Stimulated activated CD8-positive, alpha-beta memory T cell treated with anti-CD3 and anti-CD28 coated beads, Interleukin-2, amount 100 ng/mL, for 1 hour (primary cell): ENCODE measurements at places on chromosomes 6 and 20.

- no peak for DNase-seq
Observed at GRCh38 chr20:61092251-61092650, 159.8 kb upstream of the CDH4 start.

DNA sequence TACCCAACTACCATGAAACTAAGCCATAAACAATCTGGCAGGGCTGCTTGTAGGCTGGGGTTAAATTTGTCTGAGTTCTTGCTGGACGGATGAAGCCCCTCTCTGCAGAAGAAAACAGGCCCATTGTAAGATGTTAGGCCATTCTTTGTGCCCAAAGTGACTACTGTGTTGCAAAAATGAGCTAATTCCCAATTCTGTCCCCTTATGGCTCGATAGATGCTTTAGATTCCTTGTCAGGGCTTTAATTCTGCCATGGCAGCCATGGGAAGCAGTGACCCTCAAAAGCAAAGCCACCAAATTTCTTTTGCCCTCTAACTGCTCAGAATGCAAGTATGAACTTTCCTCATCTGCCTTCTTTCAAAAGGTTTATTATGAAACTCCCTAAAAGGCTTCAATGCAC lies 45.2 kb downstream of the LAMA4 start:
- no peak for DNase-seq

GRCh38 chr6:139330306-139330705 lies 38.5 kb upstream of the TXLNB start:
- DNase-seq, result no peak

- DNase-seq, result no peak
Observed at GRCh38 chr6:34926655-34927054, 37.6 kb downstream of the ANKS1A start.

- no peak for DNase-seq
Observed at GRCh38 chr6:40896696-40897095, 142.3 kb downstream of the UNC5CL start.

- DNase-seq, result no peak
Observed at GRCh38 chr6:89348372-89348771, 4.2 kb downstream of the UBE2J1 start.

- DNase-seq, result no peak
Observed at GRCh38 chr6:79797163-79797764, 150.1 kb downstream of the ELOVL4 start.

- DNase-seq, result no peak
Observed at GRCh38 chr6:50455029-50455428, 258.3 kb upstream of the TFAP2D start.

DNA sequence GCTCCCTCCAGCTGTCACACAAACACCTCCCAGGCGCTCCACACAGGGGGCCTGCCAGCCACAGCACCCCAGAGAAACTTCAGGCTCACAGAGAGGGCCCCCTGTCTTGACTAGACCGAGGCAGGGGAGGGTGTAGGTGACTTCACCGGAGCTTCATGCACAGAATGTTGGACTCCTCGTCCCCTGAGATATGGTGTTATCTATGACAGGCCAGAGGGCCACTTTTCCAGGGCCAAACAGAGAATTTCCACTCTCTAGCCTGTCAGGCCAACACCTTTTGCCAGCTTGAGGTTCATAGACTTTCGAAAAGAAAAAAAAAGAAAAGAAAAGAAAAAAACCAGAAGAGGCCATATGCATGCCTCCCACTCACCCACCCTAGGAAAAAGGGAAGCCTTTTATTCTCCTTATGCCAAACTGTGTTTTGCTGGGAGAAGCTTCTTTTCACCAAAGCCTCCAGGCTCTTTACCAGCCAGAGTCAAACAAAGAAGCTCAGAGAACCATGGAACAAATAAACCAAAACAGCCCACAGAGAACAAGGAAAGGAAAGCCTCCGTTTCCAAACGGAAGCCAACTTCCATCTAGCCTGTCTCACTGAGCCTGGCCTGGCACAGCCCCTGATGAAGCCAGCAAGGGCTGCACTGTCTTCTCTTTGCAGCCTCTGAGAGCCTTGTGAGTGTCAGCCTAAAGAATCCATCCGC lies 313.2 kb upstream of the JARID2 start:
- DNase-seq, result no peak

- no peak for DNase-seq
Observed at GRCh38 chr20:34673412-34673811, 3.5 kb downstream of the PIGU start.

- DNase-seq, result no peak
Observed at GRCh38 chr6:122666418-122666817, 56.2 kb downstream of the PKIB start.

DNA sequence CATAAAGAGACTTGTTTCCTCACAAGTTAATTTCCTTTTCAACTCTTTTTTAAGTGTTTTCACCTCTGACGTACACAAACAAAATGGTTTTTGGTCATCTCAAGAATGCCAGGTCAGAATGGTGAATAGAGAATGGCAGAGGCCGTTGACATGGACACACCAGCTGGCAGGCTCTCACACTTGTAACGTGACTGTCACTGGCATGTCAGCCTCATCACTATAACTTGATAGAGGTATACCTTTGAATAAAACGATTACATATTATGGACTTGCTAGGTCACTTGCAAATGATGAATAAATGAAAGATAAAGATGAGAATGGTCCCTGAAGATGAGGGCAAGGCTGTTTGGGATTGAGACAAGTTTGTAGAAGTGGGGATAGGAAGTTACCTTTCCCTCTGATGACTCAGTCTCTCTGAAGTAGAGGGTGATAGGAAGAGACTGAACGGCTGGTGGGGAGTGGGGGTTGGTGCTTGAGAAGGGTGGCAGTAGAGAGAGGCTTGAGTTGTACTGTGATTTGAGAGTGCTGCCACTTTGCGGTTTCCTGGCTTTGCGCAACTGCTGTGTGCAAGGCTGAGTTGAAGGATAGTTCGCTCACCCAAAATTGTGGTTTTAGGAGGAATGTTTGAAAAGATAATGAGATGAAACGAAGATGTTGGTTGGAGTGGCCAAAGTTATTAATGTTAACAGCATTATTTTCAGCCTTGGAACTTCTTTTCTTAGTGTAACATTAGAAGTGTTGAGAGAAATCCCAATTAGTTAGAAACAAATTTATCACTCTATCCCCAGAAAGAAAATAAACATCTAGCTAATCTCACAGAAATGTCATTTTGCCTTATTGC lies 30.3 kb downstream of the TBPL1 start:
- DNase-seq, result peak; percentile 10

DNA sequence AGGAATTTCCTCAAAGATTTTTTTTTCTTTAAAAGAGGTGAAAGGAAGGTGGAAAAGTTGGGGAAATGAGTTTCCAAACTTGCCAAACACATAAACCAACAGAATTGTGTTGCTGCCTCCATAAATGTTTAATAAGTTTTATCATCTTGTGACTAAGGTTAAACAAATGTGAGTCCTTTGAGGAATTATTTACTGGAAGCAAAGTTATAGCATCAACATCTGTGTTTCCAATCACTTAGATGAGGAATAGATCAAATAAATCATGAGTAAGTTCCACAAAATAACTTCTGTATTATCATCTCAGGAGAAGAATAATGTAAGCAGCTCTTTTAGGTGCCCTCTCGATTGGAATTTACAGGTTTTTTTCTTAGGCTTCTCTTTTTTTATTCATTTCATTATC lies 20.5 kb downstream of the TSHZ2 start:
- DNase-seq, result no peak

DNA sequence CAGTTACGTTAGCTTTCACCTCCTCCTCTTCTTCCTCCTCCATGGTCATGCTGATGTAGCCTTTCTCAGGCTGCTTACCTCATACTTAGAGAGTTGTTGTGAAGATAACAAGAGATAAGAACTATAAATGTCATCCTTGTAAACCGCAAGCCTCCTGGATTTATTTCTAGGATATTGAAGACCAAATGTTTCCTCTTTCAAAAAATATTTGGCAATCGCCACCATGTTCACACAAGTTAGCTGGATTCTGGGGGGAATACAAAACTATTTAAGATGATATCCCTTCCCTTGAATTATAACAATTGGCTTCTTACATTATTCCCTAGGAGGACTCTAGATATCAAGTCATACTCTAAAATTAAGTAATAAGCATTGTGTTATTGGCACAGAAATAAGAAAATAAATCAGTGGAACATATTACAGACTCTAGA lies 99.8 kb upstream of the PLEKHG1 start:
- DNase-seq, result no peak

DNA sequence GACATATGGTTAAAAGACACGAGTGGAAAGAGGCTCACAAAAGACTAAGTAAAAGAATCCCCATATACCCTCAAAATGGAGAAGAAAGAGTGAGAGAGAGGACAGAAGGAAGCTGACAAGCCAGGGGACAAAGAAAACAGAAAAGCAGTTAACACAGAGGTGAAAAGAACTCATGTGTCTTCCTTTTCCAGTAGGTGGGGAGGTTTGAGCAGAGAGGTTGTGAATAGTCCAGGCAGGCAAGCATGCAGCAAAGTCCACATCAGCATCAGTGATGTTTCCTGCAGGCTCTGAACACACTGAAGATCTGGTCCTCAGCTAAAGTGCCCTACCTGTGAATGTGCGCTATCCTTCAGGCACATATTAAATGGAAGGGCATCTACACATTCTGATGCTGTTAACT lies 196.5 kb upstream of the IRAK1BP1 start:
- no peak for DNase-seq

GRCh38 chr6:27684264-27685211 lies 211.6 kb upstream of the ZNF184 start:
- no peak for DNase-seq

- no peak for DNase-seq
Observed at GRCh38 chr20:47710665-47711045, 74.6 kb downstream of the SULF2 start.

- DNase-seq, result no peak
Observed at GRCh38 chr6:5557506-5557905, 296.2 kb downstream of the FARS2 start.

DNA sequence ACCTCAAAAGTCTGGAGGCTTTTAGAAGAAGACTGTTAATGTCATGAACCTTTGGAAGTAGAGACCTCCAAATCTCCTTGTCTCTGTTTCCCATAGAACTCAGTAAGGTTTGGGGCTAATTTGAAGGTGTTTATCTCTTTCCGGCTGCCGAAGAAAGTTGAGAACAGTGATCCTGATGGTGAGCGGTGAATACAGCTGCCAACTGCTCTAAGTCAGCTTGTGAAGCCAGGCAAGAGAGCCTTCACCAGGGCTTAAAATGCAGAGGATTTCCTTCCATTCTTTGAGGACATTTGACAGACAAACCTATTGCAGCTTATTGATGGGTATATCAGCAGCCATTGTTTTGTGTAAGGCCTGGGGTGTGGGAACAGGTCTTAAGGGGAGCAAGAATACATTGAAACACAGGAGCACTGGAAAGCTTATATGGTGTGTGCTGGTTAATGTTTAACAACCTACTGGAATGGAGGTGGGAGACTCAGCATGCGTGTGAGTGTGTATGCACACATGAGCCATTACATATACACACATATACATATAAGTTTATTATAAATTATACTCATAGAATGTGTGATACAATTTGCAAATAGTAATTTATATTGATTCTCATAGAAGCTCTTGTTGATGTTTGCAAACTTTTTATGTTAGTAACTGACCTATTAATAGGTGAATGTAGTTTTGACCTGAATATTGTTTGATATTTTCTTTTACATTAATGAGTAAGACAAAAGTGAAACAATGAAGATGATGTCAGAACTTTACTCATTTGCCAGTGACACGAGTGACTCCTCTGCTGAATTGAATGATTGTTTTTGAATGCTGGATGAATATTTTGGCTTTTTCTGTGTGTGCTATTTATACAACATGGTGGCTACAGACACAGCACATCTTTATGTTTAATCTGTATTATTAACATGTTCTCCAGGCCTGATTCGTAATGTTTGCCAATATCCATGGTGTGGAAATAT lies 18.1 kb downstream of the PLEKHG1 start:
- no peak for DNase-seq

GRCh38 chr6:112243861-112244827 lies 10.2 kb downstream of the LAMA4 start:
- DNase-seq, result no peak

GRCh38 chr6:158797331-158798310 lies 21.5 kb downstream of the EZR start:
- DNase-seq, result no peak

DNA sequence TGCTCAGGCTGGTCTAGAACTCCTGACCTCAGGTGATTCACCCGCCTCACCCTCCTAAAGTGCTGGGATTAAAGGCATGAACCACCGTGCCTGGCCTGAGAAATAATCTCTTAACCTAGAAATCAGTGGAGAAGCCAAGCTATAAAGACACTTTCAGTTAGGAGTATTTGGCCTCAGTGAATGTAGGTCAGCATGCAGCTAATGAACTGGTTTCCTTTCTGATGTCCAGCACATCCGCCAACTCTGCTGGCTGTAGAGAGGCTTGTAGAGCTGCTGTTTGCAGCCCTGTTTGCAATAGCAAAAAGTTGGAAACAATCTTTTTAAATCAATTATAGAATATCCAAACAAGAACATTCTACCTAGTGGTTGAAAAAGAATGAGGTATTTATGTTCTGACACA lies 42.4 kb upstream of the ELOVL5 start:
- no peak for DNase-seq

DNA sequence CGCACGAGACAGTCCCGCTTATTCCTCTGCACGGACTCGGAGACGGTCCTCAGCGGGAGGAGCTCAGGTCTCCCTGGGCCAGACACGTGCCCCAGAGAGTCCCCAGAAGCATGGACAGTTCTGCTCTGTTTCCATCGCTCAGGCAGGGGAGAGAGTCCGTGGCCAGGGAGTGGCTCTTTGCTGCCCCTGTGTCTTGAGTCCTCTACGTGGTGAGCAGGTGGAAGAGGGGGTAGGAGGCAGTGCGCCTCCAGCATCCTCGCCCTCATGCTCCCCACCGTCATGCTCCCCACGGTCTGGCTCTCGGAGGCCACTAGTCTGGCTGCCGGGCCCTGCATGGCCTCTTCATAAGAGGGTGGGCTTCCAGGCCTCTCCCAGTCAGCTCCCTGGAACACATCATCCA lies 8.9 kb downstream of the TAGAP start:
- no peak for DNase-seq

DNA sequence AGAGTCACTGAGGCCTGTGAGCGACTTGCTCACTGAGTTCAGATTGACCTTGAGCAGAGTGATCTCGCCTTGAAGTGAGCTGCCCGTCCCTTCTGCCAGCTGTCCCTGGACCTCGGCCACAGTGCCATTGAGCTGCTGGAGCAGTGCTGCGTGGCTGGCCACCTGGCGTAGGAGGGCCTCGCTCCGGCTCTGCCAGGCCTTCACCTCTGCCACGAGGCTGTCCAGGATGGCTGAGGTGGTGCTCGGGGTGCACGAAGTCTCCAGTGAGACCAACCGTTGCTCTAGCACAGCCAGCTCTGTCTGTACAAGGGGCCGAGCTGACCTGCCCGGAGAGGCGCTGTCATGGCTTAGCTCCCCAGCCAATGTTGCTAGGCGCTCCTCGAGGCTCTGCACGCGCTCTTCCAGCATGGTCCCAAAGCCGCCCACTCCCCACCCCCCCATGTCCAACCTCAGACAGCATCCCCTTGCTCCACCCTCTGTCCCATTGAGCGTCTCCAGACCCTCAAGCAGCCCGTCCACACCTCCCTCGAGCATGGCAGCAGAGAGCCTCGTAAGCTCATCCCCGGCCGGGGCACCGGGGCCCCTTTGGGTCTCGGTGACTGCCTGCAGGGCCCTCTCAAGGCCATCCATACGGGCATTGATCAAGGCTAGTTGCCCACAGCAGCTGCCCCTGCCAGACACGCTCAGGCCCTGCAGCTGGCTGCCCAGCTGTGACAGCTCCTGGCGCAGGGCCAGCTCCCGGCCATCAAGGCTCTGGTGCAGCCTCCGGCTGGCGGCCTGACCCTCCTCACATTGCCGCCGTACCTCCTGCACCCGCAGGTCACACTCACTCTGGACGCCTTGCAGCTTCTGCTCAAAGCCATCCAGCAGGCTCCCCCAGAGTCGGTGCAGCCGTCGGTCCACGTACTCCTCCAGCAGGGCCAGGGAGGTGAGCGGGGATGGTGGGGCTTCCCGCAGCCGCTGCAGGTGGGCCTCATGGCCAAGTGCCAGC lies 4.6 kb downstream of the EMILIN3 start:
- DNase-seq, result no peak
